ENCODE measurements at places on chromosomes 5 and 9. TPM values are rescaled to one million over a fixed set of nuclear protein-coding genes. Genes with fewer than 3 reads are reported as not detected.

GRCh38 chr5:17406423-17406838 is 91.6 kb upstream of the TAF11L2 start:
- no peak for DNase-seq

GRCh38 chr5:3194271-3194670 is 401.4 kb upstream of the IRX1 start:
- no peak for DNase-seq

DNA sequence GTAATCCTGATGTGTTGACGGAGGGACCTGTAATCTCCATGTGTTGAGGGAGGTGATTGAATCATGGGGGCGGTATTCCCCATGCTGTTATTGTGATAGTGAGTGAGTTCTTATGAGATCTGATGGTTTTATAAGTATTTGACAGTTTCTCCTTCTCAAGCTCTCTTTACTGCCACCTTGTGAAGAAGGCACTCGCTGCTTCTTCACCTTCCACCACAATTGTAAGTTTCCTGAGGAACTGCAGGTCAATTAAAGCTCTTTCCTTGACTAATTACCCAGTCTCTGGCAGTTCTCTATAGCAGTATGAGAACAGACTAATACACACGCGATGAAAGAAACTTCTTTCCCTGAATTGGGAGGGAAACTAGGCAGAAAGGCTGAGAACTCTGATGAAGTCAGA is 141.1 kb upstream of the RAD23B start:
- no peak for DNase-seq

GRCh38 chr5:178143901-178144300 is 9.8 kb downstream of the NHP2 start:
- no peak for DNase-seq

DNA sequence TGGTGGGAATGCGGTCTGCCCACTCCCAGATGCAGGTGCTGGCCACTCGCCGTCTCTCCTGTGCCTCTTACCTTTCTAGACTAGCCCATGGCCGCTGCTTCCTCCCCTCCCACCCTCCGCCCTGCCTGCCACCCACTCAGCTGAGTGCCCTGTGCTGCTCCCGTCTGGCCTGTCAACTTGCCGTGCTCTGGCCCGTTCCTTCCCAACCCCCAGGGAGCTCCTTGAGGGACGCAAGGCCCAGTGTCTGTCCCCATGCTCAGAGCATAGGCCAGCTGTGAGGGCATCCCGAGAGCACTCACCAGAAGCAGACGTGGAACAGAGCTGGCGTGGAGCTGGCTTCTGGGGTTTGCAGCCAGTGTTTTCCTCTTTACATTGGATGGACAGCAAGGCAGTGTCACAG is 20.2 kb downstream of the HNRNPH1 start:
- no peak for DNase-seq

DNA sequence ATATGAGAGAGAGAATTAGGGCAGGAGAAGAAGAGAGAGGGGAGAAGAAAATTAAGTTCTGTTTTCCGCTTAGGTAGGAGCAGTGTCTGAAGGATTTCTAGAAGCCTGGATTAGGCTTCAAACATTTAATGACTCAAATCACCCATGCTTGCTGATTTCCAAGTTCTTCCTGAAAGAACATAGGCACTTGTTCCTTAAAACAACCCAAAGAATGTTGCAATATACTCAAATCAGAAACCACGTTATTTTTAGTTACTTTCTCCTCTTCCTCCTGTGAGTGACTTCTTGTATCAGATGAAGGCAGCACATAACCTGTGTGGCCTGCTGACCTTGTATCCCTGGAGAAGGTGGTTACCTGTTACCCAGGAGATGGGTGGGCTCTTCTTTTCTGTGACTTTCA is 351.5 kb upstream of the KLF4 start:
- no peak for DNase-seq

GRCh38 chr5:122498163-122498562 is 186.1 kb downstream of the SNCAIP start:
- no peak for DNase-seq

DNA sequence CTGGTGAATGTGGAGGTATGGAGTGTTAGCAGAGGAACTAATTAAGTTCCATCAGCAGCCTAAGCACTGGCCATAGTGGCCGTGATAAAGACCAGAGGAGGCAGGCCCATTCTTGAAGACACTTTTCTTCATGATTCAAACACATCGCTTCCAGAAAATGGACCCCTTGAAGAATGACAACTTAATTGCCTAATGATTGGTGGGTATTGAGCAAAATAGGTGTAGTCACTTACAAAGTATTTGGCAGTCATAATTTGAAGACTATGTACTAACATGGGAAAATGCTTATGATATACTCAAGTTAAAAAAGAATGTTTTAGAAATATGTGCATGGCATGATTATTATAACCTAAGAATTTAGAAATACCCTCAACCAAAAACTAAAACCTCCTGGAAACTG is 44.8 kb downstream of the MEGF10 start:
- no peak for DNase-seq

GRCh38 chr5:175466700-175467318 is 11.6 kb upstream of the SFXN1 start:
- DNase-seq, result peak; percentile 73

- no peak for DNase-seq
These were observed 2.7 kb downstream of the TNFAIP8 start for GRCh38 chr5:119358530-119358900.

GRCh38 chr5:38367410-38367809 is 109.1 kb downstream of the EGFLAM start:
- no peak for DNase-seq

GRCh38 chr5:149406203-149406978 is 27.3 kb upstream of the IL17B start:
- DNase-seq, result peak; percentile 95

DNA sequence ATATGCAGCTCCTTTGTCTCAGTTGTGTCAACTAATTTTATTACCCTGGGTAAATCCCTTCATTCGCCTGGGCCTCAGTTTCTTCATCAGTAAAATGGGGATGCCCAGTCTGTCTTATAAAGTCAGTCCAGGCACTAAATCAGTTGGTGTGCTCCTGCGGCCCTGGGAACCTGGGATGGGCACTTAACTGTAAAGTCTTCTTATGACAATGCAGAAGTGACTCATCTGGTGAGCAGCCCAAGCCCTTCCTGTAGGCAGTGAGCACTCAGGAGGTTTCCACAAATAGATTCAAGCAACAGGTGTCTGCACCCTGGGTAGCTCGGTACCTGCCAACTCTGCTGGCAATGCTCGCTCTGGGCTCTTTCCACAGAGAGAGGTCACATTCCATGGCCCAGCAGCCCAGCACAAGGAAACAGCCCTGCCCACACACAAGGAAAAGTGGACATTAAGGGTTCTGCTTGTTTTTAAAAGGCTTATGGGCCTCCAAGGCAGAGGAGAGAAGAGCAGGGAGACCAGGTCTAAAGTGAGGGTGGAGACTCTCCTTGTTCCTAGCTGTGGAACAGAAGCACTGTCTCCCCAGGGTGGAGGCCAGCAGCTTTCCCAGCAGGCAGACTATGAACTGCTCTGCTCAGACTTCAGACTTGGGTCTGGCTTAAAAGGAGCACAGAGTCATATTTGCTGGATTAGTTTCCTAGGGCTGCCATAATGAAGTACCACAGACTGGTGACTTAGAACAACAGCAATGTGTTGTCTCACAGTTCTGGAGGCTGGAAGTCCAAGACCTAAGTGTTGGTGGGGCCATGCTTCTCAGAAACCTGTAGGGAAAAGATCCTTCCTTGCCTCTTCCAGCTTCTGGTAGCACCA is 89.7 kb upstream of the ADRA1B start:
- DNase-seq, result no peak

DNA sequence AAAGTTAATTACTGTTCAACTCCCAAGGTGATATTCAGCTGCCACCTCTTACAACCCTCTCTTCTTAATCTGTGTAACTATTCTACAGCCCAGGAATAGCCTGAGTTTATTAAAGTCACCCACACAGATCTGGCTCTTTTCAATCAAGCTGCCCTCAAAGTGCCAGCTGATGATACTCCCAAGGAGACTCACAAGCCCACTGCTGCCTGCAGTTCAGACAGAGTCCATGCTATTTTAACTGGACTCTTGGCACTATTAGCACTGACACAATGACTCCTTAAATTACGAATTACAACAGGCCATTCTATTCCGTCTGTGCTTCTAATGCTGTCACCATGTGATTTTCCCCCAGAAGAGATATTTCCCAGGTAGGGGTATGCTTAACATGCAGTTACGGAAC is 26.3 kb downstream of the REEP5 start:
- DNase-seq, result no peak

DNA sequence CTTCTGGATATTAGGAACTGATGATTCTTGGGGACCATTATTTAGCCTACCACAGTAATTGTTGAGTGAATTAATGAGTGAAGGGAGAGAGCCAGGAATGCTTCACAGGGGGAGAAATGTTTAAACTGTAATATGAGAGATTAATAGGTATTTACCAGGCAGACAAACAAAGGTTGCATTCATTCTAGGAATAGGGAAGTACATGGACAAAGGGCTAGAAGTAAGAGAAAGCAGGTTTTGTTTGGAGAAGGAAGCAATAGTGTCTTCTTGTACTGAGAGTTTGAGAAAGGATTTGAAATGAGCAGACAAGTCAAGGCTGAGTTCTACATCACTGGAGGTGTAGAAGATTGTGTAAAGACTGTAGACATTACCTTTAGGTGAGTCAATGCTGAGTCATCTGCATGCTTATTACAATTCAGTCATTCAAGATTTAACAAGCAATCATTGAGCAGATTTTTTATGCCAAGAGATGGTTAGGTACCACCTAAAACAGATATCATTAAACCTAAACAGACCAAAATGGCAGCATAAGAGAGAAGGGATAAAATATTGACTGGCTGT is 8.0 kb downstream of the TAF1L start:
- no peak for DNase-seq

DNA sequence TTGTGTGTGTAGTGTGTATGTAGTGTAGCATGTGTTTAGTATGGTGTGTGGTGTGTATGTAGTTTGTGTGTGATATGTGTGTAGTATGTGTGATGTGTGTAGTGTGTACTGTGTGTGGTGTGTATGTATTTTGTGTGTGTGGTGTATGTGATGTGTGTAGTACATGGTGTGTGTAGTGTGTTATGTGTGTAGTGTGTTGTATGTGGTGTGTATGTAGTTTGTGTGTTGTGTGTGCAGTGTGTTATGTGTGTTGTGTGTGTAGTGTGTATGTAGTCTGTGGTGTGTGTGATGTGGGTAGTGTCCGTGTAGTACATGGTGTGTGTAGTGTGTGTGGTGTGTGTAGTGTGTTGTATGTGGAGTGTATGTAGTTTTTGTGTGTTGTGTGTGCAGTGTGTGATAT is 40.0 kb downstream of the SYK start:
- no peak for DNase-seq

DNA sequence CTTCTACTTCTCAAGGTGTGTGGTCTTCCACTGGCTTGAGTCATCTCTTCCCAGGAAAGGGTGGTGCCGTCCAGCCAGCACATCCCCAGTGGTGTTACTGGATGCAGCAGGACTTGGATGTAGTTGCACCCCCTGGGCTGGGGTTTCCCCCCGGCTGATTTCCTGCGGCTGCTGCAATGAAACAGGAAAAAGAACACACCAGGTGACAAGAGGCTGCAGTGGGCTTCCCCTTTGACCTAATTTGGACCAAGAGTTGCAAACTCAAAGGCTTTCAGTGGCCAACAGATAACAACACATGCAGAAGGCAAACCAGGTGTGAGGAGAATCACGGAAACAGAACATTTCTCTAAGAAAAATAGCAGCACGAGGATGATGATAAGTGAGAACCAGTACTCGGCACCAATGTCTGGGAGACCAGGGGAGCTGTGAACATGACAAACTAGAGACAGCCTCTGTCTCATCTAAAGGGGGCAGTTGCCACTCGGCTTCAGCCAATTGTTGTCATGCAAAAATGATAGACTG is 83.7 kb downstream of the PDE6A start:
- no peak for DNase-seq

The MELK gene
- 0.39 TPM for total RNA-seq

The PITX1 gene
- not detected for total RNA-seq

The INSL6 gene
- total RNA-seq, result not detected

The MAMDC2 gene
- total RNA-seq, result 5.9 TPM

The C8G gene
- 1.1 TPM for total RNA-seq

The IRX2 gene
- not detected for total RNA-seq

The ENC1 gene
- 4.8 TPM for total RNA-seq

The PCDHB8 gene
- 4.3 TPM for total RNA-seq

The GPR150 gene
- not detected for total RNA-seq

The SLC27A6 gene
- total RNA-seq, result 0.16 TPM

The SPINK6 gene
- not detected for total RNA-seq

The IFNA21 gene
- not detected for total RNA-seq

The PFN3 gene
- total RNA-seq, result not detected

The TMC1 gene
- 0.62 TPM for total RNA-seq

The CLIC3 gene
- 7.0 TPM for total RNA-seq

The LHX2 gene
- total RNA-seq, result 0.26 TPM

The SMIM33 gene
- total RNA-seq, result not detected

The ZFP2 gene
- 1.6 TPM for total RNA-seq
